ENCODE measurements at places on chromosomes 11 and 22.
A peak's percentile ranks its signal among the peaks of the same experiment; 100 is the strongest.

- DNase-seq: no peak
Observed at GRCh38 chr22:47474895-47475294, 712.4 kb downstream of the TBC1D22A start.

GRCh38 chr22:27639248-27640086, 162.1 kb downstream of the MN1 start:
- DNase-seq: no peak

GRCh38 chr11:91299980-91300379, 924.6 kb upstream of the FAT3 start:
- no peak for DNase-seq

- peak; percentile 60 for DNase-seq
Observed at GRCh38 chr11:96037405-96037949, 113.6 kb upstream of the MTMR2 start.

- no peak for DNase-seq
Observed at GRCh38 chr11:27921472-27921871, 186.5 kb downstream of the KIF18A start.

DNA sequence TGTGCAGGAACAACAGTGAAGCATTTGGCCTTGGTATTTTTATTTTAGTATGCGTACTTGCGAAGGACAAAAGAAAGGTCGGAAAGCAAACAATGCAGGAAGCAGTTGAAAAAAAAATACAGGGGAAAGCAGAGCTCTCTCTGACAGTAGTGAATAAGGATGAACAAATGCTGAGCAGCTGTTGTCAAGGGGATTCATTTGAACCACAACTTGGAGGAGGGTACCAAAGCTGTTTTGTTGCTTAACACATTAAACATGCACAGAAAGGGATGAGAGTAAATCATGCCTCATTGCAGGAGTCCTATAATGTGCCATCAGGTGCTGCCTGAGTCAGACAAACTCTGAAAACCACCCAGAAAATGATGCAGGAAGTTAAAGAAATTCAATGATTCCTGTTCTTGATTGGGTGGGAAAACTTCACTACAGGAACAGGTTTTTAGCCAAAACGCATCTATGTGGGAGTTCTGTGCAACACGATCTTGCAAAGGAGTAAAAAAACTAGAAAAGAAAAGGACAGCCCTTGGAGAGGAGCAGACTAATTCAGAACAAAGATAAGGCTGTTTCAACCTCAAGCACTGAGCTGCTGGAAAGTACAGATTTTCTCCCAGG, 2113.5 kb downstream of the LRRC4C start:
- DNase-seq: no peak

DNA sequence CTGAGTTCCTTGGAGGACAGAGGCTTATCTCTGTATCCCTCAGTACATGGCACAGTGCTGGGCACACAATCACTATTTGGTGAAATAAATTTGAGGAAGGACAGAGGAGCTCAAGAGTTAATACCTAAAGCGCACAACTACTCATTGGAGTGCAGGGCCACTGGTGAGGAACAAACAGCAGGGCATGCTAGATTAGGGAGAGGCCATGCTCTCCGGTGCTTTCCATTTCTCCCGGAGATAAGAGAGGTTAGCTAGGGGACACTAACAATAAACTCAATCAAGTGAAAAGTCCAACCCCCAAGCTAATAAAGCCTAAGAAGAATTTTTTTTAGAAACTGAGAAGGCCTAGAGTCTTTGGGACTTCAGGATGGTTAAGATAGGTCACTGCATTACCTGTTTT, 29.1 kb downstream of the NFRKB start:
- no peak for DNase-seq

- no peak for DNase-seq
Observed at GRCh38 chr22:31124290-31124689, 1.5 kb downstream of the INPP5J start.

GRCh38 chr22:20765938-20766337, 8.0 kb upstream of the SERPIND1 start:
- DNase-seq: no peak

DNA sequence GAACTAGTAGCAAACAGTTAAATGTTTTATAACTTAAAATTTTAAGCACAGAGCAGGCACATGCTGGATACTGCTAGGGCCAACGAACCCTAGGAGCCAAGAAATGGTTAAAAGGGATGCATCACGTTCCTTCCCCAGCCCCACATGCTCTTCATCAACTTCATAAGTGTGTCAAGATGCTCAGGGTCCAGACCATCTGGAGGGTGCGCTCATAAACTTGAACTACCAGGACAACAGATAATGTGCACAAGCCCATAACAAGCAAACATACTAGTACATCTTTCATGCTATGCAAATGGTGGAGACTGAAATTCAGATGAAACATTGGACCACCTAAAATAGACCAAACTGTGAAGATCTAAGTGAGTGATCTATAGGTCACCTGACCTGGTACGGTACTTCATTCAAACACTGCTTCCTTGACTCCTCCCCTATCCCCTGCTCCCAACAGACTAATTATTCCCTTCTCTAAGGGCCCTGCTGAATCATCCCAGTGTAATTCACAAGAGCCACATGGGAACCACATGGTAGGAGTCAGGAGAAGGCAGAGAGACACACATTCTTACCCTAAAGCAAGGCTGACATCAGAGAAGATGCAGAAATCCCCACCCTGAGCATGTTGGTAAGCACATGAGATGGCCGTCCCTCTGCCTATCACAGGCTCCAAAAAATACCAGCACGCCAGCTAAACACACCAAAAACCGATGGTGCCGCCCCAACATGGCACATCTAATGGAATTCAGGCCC, 83.9 kb downstream of the ETS1 start:
- DNase-seq: no peak

DNA sequence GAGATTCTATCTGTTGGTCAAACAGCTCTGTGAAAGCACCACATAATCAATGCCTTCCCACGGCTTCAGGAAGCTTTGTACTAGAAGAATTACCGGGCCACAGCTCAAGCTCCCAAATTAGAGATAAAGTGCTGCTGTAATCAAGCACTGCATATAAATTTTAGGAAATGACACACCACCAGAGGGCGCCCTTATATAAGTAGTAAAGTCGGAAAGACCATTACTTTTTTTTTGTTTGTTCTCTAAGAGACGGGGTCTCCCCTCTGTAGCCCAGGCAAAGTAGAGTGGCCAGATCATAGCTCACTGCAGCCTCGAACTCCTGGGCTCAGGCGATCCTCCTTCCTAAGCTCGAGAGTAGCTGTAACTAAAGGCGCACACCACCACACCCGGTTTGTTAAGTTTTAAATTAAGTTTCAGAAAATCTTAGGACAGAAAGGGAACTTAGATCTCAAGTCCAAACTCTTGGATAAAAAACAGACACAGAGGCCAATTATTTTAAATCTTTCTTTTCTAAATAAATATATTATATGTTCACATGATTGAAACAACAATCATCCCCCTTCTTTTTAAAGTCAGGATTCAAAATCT, 32.6 kb downstream of the PRCP start:
- DNase-seq: peak; percentile 33

- no peak for DNase-seq
Observed at GRCh38 chr11:73949246-73949645, 1.6 kb upstream of the DNAJB13 start.

GRCh38 chr22:25827415-25827814, 85.4 kb downstream of the MYO18B start:
- DNase-seq: no peak

DNA sequence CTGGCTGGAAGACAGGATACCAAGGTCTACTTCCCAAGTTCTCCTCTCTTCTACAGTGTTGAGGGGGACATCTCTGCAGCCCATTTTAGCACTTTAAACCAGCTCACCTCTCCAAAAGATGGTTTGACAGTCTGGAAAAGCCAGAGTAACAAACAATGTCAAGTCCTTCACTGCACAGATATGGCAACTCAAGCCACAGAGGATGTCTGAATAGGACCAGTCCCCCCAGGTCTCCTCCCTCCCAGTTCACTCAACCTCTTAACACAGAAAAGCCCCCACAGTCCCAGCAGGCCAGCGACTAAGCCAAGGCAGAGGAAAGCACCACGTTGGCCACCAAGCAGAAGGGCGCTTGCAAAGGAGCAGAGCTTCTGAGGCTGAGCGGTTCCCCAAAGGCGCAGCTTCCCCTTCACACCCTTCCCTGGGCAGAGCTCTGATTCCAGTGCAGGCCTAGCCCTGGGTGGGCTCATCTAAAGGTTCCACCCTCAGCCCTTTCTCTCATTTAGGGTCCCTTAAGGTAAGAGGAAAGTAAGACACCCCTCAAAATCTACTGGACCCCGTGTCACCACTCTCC, 62.7 kb downstream of the PAK1 start:
- no peak for DNase-seq

- no peak for DNase-seq
Observed at GRCh38 chr11:119192111-119192510, 6.8 kb downstream of the NHERF4 start.

GRCh38 chr11:107741044-107741823, 29.4 kb upstream of the SLN start:
- peak; percentile 55 for DNase-seq

DNA sequence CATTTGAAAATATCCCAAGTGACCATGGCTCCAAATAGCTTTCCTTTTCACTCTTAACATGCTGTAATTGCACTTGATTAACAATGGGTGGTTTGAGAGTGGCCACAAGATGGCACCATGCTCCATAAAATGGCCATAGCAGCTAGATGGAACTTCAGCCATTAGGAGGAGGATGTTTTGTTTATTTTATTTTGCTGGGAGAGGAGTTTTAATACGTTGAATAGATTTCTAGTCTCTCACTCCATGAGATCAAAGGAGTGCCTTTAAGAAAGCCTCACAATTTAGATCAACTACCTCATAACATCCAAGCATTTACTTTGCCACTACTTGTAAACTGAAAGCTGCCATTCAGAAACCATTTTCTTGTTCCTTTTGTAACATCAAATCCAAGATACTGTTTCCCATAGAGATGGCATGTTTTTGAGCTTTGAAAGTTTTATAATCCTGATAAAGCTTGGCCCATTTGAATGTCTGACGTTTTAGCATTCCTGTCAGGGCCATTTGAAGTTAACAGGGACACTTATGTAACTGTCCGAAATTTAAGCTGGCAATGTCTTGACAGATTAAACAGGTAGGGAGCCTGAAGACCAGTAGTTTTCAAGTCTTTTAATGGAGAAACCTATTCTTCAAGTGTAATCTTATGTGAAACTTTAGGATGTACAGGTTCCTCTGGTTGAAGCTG, 4.7 kb downstream of the FEN1 start:
- peak; percentile 83 for DNase-seq

GRCh38 chr11:85673393-85673792, 8.5 kb upstream of the CREBZF start:
- no peak for DNase-seq

DNA sequence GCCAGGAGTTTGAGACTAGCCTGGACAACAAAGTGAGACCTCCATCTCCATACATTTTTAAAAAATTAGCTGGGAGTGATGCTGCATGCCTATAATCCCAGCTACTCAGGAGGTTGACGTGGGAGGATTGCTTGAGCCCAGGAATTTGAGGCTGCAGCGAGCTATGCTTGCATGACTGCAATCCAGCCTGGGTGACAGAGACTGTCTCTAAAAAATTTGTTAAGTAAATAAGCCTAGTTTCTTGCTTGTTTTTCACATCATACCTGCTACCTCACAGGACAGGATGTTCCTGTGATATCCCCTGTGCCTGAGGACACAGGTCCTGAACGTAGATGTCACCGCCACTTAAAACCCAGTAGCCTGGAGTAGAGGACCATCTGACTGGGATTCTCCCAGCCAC, 348.6 kb downstream of the MN1 start:
- no peak for DNase-seq

GRCh38 chr11:34407121-34407813, 31.5 kb upstream of the CAT start:
- peak; percentile 38 for DNase-seq

DNA sequence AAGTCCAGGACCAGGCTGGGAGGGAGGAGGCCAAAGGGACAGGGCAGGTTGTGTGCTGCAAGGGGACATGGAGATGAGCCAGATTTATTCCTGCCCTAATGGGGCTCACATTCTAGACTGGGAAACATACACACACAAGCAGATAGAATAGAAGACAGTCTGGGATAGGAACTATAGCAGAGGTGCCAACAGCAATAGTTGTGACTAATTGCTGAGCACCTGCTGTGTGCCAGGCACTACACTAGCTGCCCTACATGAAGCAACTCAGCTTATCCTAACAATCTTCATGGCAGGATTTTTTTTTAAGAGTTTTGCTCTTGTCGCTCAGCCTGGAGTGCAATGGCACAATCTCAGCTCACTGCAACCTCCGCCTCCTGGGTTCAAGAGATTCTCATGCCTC, 11.4 kb downstream of the MOGAT2 start:
- no peak for DNase-seq

DNA sequence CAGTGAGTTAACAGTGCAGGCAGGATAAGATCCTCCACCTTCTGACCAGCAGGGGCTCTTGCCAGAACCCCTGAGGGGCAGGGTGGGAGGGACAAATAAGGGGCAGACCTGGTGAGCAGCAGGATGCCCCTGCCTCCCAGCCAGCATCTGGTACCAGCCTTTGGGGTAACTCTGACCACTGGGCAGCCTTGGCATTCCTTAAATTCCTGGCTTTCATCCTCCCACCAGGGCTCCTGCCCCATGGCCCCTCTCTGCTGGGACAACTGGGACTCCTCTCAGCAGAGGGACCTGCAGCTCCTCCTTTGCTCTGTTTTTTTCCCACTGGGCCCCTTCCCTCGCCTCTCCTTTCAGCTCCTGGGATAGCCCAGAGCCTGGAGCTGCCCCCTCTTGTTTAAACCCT, 98.0 kb upstream of the CD82 start:
- DNase-seq: no peak

- DNase-seq: no peak
Observed at GRCh38 chr11:134365011-134365925, 33.5 kb downstream of the GLB1L2 start.

DNA sequence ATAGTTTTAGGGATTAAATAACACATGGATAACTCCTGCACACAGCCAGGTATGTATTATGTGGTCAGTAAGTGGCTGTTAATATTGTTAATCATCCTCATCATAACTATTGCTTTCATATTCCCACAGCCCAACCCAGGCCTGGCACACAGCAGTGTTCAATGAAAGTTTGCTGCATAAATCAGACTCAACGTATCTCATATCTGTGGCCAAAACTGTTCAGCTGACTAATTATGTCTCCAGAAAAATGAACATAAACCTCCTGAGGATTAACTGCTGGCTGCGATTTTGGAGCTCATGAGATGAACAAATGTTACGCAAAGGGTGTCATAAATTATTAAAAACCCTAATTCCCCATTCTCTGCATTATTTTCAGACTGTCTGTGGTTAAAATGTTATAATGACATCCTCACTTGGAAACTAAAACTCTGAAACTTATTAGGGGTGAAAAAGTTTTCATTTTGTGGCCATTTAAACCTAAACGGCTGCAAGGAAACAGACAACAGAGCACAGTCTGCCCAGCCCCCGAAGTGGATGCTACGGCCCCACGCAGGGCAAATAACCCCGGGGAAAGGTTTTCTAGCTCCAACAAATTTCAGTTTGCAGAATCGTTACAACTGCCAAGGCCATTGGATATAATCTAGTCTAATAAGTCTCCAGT, 17.3 kb downstream of the ABCC8 start:
- no peak for DNase-seq
